Frontal cortex (tissue), 4 donors: ENCODE measurements at places on chromosomes 11 and 22.

- no peak for DNase-seq
Observed at GRCh38 chr22:49506010-49506400, 321.7 kb downstream of the BRD1 start.

- DNase-seq, result no peak
Observed at GRCh38 chr11:119872611-119873310, 143.8 kb upstream of the NECTIN1 start.

DNA sequence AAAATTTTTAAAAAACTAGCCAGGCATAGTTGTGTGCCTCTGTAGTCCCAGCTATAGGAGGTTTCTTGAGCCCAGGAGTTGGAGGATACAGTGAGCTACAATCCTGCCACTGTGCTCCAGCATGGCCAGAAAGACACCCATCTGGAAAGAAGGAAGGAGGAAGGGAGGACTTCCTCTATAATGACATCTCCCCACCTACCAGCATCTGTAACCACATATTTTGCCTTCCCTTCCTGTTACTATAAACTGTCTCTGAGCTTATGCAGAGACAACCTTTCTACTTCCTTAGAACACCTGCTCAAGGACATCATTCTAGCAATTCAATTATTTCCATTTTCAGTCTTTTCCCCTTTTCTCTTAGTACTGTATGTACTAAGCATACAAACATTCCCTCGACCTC is 2.2 kb upstream of the NUP160 start:
- DNase-seq, result no peak

- DNase-seq, result no peak
Observed at GRCh38 chr11:16873289-16873688, 134.8 kb downstream of the C11orf58 start.

DNA sequence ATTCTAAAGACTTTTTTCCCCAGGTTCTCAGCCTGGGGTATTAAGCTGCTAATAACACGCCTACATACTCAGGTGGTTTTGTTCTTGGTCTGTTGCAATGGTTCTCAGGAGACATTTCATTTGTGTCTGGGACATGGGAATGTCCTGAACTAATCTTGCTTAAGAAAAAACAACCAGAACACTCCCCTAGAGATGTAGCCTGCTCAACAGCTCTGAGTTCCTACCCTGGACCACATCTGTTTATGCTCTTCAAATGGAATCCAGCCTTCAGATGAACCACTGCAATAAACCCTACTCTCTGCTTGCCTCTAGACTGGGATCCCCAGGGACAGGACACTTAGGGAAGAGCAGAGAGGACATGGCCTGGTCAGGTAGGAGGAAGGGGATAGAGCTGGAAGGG is 29.9 kb downstream of the RELT start:
- DNase-seq, result no peak

- DNase-seq, result no peak
Observed at GRCh38 chr11:73671701-73672100, 25.3 kb downstream of the PLEKHB1 start.

DNA sequence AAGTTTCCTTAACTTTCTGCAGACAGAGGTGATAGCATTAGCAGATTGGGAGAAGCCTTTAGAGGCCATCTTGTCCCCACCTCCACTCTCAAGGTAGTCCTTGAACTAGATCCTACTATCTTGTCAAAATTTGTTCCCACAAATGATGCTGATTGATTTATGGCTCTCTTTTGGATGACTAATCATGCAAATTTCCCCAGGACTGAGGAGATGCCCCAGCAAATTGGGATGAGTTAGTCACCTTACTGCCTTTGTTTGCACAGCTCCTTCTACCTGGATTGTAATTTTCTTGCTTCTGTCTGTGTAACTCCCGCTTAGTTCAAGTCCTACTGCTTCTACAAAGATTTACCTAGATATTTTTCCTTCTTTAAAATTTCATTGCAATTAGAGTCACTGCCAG is 391.4 kb upstream of the CADM1 start:
- DNase-seq, result no peak

GRCh38 chr11:32161293-32161692 is 70.4 kb downstream of the RCN1 start:
- no peak for DNase-seq

- no peak for DNase-seq
Observed at GRCh38 chr11:130047141-130047540, 22.6 kb upstream of the APLP2 start.

DNA sequence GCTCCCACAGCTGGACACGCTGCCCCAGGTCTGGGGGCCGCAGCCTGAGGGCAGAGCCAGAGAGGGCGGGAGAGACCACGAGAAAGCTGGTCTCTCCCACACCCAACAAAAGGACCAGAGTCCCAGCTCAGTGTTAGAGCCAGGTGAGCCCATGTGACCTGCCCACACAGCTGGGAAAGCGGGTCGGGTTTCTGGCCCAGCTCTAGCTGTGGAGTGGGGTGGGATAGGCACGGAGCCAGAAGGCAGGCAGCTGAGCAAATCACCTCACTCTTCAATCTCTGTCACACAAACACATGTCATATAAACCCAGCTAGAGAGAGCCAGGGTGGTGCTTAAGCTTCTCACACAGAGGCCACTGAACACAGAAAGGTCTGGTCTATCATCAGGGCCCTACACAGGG is 7.8 kb upstream of the EIF3D start:
- DNase-seq, result no peak

DNA sequence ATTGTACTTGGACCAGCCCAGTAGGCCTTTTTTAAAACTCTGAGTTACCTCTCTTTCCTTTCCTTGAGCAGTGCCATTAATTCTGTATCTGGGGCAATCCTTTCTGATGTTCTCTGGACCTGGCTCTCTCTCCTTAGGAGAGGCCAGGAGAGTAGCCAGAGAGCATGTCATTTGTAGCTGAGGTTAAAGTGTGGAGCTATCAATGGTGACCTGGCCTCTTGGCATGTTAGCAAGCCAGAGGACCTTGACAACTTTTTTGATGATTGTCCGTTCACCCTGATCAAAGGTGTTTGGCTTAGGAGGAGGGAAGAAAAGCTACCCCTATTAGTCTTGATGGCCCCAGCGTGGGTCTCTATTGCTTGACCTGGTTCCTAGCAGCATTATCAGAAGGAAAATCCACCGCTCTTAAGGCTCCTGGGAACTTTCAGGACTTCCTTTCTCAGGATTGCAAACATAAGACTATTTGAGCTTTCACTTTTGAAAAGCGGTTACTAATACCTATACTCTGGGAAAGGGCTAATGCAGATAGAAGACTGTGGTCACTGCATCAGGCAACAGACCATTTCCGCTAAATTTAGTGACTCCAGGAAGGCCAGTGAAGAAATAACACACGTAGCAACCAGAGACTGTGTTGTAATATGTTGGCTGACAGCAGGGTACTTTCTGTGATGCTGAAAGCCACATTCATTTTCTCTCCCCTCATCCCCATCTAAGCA is 18.2 kb downstream of the LIMK2 start:
- no peak for DNase-seq

GRCh38 chr22:50216684-50217520 is 16.1 kb downstream of the SELENOO start:
- no peak for DNase-seq

DNA sequence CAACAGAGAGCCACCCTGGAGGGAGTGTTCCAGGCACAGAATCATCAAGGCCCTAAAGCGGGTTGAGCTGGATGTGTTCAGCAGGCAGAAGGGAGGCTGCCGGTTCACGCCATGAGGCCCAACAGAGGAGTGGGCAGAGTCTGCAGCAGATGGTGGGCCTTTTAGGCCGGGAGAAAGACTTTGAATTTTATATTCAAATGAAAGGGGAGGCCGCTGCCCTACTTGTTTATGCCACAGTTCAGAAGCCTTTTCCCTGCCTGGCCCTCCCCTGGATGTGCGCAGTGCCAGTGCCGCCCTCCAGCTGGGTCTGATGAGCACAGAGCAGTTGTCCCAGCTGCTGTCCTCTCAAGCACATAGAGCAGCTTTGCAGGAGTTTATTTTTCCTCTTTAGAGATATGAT is 46.9 kb upstream of the TTC12 start:
- no peak for DNase-seq

DNA sequence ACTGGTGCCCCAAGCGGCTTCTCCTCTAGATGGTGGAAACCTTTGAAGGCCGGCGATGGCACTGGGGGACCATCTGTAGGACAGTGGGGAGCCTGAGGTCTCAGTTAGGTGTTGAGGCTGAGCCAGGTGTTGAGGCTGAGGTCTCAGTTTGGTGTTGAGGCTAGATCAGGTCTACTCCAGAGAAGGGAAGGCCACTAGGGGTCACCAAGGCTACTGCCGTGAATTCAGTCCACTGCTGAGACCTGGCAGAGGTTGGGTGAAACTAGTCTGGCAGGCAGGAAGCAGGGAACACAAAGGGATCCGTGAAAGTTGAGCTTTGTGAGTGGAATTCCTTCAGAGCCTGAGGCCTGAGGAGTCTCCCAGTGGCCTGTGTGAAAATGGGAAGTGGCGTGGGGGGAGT is 123.8 kb upstream of the FGF3 start:
- no peak for DNase-seq

DNA sequence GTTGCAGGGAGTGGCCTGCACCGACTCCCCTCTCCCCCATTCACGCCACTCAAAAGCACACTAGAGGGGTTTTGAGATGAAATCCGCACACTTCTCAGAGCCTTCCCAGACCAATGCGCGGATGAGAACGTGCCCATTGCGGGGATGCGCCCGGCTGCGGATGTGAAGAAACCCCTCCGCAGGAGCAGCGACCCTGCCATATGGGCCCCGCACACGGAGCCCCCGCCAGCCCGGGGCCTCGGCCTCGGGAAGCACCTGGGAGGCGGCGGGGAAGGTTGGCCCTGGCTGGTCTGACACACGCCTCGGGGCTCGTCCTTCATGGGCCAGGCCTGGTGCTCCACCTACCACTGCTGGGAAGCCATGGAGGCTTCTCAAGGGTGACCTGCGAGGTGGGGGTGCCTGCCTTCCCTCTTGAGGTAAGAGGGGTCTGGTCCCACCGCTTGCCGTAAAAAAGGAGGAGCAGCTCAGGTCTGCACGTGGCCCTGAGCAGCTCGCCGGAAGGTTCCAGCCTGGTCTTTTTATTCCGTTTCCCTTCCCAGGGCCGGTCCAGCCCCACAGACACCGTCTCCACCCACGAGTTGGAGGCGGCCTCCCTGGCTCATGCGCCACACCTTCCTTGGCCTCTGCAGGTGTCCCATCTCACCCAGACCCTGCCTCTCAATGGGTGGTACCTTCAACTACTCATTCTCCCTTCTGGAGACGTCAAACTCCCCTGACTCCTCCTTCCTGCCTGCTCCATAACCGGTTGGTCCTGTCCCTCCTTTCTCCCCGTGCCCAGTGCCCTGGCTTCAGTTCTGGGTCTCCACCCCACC is 39.4 kb downstream of the TRMU start:
- no peak for DNase-seq

DNA sequence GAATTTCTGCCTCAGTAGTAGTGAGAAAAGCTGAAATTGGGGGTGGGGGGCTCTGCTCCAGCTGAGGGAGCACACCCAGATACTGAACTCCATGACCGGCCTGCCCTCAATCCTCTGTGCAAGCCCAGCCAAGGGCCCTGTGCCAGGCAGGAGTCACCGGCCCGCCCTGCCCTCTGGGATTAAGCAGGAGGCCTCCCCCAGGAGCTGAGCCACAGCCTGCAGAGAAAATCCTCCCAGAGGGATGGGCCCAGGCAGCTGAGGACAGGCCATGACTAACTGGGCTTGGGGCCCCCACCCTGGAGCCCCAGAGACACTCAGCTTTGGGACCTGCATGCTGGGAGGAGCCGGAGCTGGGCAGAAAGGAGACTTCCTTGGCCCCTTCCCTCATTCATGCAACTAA is 48.8 kb downstream of the MN1 start:
- no peak for DNase-seq

DNA sequence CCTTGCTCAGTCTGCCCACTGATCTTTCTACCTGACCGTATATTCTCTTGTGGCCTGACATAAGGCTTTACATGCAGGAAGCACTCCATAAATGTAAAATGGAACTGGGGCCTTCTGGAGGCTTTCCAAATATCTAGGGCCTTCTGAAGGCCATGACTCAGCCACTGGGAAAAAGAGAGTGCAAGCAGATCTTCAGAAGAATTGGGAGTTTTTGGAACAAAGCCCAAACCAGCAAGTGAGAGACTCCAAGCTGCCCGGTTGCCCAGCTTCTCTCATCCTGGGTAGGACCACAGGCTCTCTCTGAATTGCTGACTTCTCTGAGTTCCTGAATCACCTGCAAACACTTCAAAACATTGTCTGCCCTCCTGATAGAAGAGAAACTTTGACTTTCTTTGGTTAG is 107.9 kb upstream of the BMAL1 start:
- no peak for DNase-seq

GRCh38 chr11:59271247-59271755 is 58.6 kb upstream of the MPEG1 start:
- no peak for DNase-seq

DNA sequence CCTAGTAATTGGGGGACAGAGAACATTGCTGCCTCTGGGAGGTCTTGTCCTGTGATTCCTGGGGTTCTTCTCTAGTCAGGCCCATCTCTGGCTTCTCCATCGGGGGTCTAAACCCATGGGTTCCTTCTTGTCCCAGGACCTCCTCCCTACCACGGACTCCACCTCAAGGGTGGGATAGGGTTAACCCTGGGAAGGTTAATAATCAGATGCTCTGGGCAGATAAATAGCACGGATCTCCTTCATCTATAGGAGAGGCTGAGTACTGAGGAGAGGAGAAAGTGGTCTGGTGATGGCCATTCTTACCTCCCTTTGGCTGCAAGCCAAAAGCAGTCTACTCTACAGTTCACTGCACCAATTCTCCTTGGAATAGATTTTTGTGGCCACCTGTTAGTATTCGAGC is 10.5 kb downstream of the HEPHL1 start:
- DNase-seq, result no peak

DNA sequence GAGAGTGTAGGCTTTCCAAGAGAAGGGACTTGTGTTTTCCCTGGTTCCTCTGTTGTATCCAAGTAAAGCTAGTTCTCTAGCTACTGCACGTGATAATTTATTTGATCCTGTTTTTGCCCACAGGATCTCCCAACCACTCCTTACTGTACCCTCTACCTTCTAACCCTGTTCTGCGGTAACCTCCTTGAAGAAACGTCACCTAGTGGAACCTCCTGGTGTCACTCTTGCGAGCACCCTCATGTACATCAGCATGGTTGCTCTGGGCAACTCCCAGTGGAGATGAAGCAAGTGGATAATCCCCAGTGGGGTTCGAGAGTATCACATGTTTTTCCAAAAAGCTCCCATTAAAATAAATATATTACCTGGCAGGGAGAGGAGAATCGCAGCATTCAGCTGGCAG is 108.9 kb upstream of the CLMP start:
- no peak for DNase-seq

DNA sequence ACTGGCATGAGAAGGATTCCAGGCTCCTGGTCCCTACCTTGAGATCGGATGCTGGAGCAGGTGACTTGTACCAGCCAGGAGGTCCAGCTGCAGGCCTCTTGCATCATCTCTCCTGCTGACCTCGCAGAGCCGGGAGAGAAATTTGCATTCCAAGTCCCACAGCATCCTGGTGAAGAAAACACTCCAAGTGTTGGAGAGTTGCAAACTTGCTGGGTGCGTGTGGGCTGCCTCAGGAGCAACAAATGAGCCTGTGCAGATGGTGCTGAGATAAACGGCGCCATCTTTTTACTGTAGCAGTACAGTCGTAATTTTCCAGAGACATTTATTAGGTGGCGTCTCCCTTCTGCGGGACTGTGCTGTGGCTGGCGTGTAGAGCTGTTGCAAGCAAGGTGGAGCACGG is 32.1 kb upstream of the ZBTB16 start:
- DNase-seq, result no peak
